Stimulated activated CD8-positive, alpha-beta memory T cell treated with anti-CD3 and anti-CD28 coated beads, Interleukin-7, amount 100 ng/mL, for 1 hour (primary cell): ENCODE measurements at places on chromosomes 3 and 15.

DNA sequence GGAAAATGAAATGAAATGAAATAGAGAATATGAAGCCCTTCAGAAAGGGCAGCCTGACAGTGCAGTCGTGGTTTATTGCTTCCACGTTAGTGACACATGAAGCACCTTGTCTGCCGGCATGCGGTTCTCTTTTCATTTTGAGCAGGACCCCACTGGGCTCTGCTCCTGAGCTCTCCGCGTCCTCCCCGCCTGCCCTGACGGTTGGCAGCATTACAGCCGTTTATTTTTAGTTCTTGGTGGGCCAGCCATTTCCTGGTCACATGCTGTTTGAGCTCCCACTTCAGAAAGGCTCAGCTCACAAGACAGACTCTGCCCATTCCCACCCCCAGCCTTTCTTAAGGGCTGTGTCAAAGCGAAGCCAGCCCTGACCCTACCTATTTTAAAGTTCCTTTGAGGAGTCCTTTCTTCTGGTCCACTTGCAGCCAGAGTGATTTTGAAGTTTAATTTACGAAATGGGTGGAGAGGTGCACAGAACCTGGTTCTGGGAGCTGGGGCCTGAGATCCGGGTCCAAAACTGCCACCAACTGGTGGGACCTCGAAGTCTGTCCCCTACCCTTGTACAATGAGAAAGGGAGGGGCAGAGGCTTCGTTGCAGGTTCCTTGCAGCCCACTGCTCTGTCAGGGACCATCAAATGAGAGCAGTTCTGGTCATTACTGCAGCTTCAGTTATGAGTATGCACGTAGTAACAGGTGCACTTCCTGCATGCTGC is 60.1 kb downstream of the MGLL start:
- DNase-seq: no peak

- DNase-seq: no peak
Observed at GRCh38 chr3:128343287-128344051, 123.2 kb downstream of the DNAJB8 start.

DNA sequence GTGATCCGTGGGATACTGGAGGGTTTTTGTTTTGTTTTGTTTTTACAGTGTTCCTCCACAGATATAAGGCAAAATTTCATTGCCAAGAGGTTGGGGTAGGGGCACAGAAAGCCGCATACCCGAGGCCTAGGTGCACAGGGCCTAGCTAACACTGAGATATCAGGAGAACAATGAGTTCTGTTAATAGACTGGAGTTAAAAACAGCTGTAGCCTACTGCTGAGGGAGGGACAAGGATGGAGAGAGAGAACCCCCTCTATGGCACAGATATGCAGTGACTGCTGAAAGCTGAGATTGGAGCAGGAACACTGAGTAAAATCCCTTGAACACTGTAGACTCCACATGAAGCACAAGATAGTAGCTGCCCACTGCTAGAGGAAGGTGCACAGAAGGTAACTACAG is 53.1 kb upstream of the MAP3K13 start:
- no peak for DNase-seq

DNA sequence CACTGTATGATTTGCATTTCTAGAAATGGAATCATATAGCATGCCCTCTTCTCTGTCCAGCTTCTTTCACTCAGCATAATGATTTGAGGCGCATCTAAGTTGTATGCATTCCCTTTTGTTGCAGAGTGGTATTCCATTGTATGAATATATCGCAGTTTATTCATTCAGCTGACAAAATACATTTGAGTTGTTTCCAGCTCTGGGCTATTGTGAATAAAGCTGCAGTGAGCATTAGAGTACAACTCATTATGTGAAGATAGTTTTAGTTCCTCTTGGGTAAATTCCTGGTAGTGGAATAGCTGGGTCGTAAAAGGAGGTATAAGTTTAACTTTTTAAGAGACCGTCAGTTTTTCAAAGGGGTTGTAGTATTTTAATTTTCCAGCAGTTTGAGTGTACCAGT is 38.5 kb upstream of the POLR2M start:
- no peak for DNase-seq

GRCh38 chr3:17592956-17593355 is 149.5 kb downstream of the TBC1D5 start:
- DNase-seq: no peak

- DNase-seq: no peak
Observed at GRCh38 chr3:102904629-102905028, 469.8 kb downstream of the ZPLD1 start.

DNA sequence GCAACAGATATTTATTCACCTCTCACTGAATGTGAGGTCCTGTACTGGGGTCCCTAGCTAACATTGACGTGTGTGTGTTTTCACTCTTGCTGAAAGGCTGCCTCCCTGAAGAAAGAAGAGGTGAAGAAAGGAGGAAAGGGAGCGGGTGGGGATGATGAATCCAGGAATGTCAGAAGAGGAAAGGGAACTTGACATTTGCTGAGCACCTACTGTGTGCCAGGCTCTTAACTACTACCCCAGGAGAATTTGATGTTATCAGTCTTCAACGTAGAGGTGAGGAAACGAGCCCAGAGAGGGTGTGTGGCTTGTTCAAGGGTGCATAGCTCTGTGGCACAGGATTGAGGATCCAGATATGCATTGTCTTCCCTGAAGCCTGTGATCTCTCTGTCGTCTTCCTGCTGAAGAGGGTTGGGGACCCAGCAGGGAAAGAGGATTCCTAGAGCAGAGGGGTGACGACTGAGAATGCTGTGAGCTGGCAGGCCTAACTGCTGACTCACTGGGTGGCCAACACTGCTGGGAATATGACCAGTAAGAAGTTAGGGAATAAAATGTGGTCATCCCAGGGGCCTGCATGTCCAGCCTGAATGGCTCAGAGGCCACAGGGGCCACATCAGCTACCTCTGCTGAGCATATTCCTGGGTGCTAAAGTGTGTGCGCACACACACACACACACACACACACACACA is 6.6 kb upstream of the ATP2B2 start:
- no peak for DNase-seq

DNA sequence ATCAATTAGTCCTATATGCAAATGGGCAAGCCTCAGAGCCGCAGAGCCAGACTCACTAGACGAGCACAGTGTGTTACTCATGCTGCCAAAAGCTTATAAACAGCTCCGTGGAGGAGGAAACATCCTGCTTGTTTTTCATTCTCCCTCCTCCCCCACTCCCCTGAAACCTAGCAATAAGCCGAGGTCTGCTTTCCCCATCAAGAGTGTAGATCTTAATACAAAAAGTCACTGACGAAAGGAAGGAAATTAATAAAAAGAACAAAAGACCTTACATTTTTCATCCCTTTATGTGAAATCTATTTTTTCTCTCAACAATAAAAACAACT is 88.5 kb downstream of the XXYLT1 start:
- no peak for DNase-seq

DNA sequence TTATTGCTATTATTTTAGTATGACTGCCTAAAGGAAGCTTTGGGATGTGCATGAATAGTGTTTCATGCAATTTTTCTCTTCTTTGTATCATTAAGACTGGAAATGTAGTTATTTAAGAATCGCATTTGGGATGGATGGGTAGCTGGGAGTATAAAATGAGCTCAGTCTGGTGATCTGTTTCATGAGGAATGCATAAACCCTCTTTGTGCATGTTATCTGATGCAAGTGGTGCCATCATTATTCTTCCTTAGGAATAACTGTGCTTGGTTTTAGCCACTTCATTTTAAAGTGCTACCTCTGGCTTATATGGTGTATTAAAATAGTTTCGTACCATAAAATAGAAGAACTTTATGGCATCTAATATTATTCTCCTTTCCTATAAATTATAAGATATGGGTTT is 535.6 kb downstream of the GRM7 start:
- no peak for DNase-seq

GRCh38 chr3:50520849-50521248 is 17.4 kb upstream of the CACNA2D2 start:
- DNase-seq: no peak

- no peak for DNase-seq
Observed at GRCh38 chr3:114496021-114496434, 202.2 kb downstream of the TIGIT start.

- DNase-seq: no peak
Observed at GRCh38 chr15:37083610-37084009, 16.7 kb downstream of the MEIS2 start.

DNA sequence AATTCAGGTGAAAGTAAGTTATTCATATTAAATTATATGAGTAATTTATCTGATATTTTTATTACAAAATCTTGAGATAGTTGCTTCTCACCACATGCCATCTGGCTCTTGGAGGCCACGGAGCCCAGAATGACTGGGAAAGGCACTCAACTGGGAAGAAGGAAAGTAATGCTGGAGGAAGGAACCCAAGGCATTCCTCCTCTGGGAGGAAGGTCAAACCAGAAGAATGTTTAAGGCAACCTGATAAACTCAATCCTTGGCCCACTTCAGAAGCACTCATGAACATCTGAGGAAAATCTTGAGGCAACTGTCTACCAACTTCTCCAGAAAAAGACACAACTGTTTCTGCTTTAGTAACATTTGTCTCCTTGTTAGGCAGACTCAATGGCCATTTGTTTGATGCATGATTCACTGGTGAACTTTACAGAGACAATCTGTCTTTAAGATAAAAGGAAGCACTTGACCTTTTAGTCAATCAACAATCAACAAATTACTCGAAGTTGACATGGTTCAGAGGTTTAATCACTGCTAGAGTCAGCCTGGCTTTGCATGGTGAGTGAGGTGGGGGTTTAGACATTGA is 261.4 kb upstream of the MME start:
- DNase-seq: no peak

DNA sequence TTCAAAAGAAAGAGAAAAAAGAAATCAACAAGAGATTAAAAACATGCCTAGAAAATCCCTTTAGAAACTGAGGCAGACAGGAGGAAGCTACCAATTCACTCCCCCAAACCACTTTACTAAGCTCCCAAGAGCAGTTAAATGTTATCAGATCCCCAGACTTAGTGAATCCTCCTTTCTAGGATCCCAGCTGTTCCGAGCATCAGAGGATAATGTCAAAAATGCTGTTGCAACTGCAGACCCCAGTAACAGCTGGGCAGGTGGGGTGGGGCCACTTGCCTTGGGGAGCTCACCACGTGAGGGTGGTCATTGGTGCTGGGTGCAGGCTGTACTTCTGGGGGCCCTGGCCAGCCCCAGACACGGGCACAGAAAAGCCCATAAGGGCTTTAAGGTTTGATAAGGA is 9.1 kb downstream of the POMGNT2 start:
- DNase-seq: no peak

GRCh38 chr3:140830391-140830790 is 111.2 kb upstream of the SLC25A36 start:
- no peak for DNase-seq

- DNase-seq: no peak
Observed at GRCh38 chr3:156610154-156610553, 55.2 kb upstream of the SSR3 start.

- no peak for DNase-seq
Observed at GRCh38 chr3:183911763-183912506, 27.3 kb upstream of the PARL start.

GRCh38 chr3:132253262-132253878 is 63.8 kb upstream of the ACP3 start:
- no peak for DNase-seq

GRCh38 chr3:16318176-16318575 is 53.2 kb downstream of the OXNAD1 start:
- no peak for DNase-seq

- no peak for DNase-seq
Observed at GRCh38 chr3:38354588-38355330, 8.2 kb downstream of the XYLB start.
